HFFc6 (cell line): ENCODE measurements at places on chromosomes 2 and 18. TPM values are rescaled to one million over a fixed set of nuclear protein-coding genes. Genes with fewer than 3 reads are reported as not detected.
A peak's percentile ranks its signal among the peaks of the same experiment; 100 is the strongest.

The RGPD8 gene
- total RNA-seq: 4.2 and 4.8 TPM in 2 replicates

The TUBA3E gene
- not detected in 2 replicates for total RNA-seq

The MBD5 gene
- total RNA-seq: 35.4 to 39.4 TPM (median 38.9 TPM) in 3 replicates

The ABCA12 gene
- total RNA-seq: 0.05 to 0.38 TPM in 2 of 3 replicates, not detected in the other

The GCG gene
- not detected in 2 replicates for total RNA-seq

The KIF5C gene
- total RNA-seq: 0.48 and 0.78 TPM in 2 replicates

The GBX2 gene
- total RNA-seq: not detected in 3 replicates

The CYP27C1 gene
- 0.09 to 0.11 TPM (median 0.09 TPM) in 3 replicates for total RNA-seq

DNA sequence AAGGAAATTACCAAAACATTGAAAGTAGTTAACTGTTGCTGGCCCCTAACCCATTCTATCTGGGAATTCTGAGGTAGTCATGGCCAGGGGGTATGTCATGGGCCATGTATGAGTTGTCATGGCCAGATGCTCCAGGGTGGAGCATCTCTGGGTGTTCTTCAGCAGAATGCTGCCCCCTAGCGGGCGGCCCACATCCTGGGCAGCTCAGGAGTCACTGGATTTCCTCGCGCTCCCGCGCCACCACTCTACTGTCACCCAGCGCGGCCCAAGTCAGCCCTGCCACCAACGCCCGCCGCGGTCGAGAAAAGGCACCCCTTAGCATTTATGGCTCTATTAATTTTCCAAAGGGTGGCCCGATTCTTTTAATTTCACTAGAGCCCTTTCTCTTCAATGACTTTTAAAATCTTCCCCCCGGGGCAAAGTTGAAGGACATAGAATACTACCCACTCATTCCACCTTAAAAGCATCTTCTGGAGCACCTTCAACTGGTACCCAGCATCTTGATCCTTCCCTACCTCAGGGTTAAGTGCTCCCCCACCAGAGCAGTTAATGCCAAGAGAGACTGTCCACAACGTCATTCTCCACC, 41.6 kb downstream of the PKDCC start:
- no peak overlapping the region for H3K4me3 ChIP-seq
- peaks cover 15% of the 10 kb centered on the region for H3K4me1 ChIP-seq
- H3K27ac ChIP-seq: no peak overlapping the region

- H3K27me3 ChIP-seq: no peaks in the 10 kb centered on the region
- no peaks in the 10 kb centered on the region; the same call in 1 of the 2 replicates for H3K36me3 ChIP-seq
- DNase-seq: peak; percentile 71
- H3K27ac ChIP-seq: no peak overlapping the region
- H3K4me1 ChIP-seq: no peaks in the 10 kb centered on the region
- H3K4me3 ChIP-seq: no peak overlapping the region
Observed at GRCh38 chr2:19955544-19956422, 34.1 kb downstream of the WDR35 start.

- peak; percentile 41 for DNase-seq
- H3K4me3 ChIP-seq: peak overlapping the region; percentile 79
- H3K27ac ChIP-seq: peak overlapping the region; percentile 89
- peaks cover 41% of the 10 kb centered on the region for H3K4me1 ChIP-seq
- H3K27me3 ChIP-seq: no peaks in the 10 kb centered on the region
Observed at GRCh38 chr18:58937071-58937886, 72.6 kb downstream of the ZNF532 start.

GRCh38 chr2:66717218-66717905, 282.4 kb downstream of the MEIS1 start:
- no peak overlapping the region for H3K4me3 ChIP-seq
- H3K36me3 ChIP-seq: no peaks in the 10 kb centered on the region

GRCh38 chr2:237980087-237980486, 13.3 kb downstream of the UBE2F start:
- DNase-seq: no peak
- H3K4me3 ChIP-seq: no peak overlapping the region
- H3K4me1 ChIP-seq: peaks cover 21% of the 10 kb centered on the region

DNA sequence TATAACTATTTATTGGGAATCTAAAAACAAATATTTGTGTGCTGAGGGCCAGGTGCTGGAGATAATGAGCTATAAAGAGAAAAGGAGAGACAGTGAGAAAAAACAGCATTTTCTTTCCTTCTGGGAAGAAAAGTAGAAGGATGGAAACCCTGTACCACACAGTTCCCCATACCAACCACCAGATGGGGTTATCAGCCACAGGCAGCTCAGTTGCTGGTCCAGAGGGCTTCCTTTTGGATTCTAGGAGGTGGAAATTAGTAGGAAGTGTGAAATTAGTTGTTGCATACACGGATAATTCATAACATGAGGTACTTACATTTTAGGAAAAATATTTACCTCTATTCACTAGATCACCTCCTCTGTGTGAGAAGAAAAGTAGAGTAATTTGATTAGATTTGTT, 237.0 kb upstream of the FOSL2 start:
- H3K27me3 ChIP-seq: peaks cover 1% of the 10 kb centered on the region; the same call in 1 of the 2 replicates
- H3K36me3 ChIP-seq: peaks cover 37% of the 10 kb centered on the region
- H3K4me1 ChIP-seq: peaks cover 23% of the 10 kb centered on the region

DNA sequence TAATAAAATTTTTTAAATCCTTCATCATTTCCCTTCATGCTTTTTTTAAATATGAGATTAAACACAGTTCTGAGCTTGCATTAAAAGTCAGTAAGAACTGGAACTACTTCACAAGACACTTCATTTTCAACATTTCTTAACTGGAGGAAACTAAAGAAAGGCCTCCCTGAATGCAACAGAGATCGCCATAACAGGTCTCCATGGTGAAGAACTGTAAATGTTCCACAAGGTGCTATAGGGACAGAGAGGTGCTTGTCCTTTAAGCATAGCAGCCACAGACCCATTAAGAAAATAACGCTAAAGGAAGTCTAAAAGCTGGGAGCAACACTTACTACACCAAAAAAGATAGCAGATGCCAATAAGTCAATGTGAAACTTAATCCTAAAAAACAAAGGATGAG, 8.5 kb downstream of the STAM2 start:
- H3K36me3 ChIP-seq: peaks cover 9% of the 10 kb centered on the region
- peaks cover 41% of the 10 kb centered on the region for H3K4me1 ChIP-seq
- H3K27ac ChIP-seq: peak overlapping the region; percentile 67
- H3K4me3 ChIP-seq: peak overlapping the region; percentile 67
- H3K27me3 ChIP-seq: no peaks in the 10 kb centered on the region

DNA sequence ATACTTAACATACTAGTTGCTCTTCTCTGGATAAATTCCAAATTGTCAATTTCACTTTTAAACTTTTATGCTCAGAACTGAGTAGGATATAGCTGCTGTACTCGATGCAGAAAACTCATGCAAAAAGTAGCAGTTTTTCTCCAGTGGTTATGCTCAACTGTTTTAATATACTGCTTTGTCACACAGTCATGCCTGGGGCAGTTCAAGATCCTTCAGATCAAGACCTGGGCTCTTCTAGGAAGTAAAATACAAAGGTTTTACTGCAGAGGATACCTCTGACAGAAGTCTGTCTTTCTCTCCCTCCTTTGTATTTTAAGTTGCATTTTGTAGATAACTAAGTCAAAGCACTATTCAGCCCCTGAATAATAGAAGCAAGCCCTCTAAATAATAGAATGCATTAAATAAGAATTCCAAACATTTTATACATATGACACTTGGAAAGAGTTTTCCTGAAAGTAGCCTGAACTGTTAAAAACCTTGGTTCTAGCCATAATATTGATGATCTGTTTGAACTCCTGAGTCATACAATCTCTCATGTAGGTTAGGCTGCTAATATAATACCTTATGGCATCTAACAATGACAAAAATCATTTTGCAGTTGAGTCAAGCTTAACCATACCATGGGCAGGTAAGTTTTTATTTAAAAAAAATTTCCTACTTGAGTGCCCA, 183.3 kb upstream of the TRIB2 start:
- peaks cover 48% of the 10 kb centered on the region for H3K4me1 ChIP-seq
- H3K27ac ChIP-seq: peak overlapping the region; percentile 90
- DNase-seq: peak; percentile 22
- no peaks in the 10 kb centered on the region for H3K27me3 ChIP-seq

- DNase-seq: no peak
- no peaks in the 10 kb centered on the region for H3K36me3 ChIP-seq
- peaks cover 1% of the 10 kb centered on the region; the same call in 1 of the 2 replicates for H3K27me3 ChIP-seq
- peaks cover 8% of the 10 kb centered on the region; the same call in 1 of the 2 replicates for H3K4me1 ChIP-seq
Observed at GRCh38 chr2:178592655-178593054, 112.4 kb downstream of the PLEKHA3 start.

DNA sequence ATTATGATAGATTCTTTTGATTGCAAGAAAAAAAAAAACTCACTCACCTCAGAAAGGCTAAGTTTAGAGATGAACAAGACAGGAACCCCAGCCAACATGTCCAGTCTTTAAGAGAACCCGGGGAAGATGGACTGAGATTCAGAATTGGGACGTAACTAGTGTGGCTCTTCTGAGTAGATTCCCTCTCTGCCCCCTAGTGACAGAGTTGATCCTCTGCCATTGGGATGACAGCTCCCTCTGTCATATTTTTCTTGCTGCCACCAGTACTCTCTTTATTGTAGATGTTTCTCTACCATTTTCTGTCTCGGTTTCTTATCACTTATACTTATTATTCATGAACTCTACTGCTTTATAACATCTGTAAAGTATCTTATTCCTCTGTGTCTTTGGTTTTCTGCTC, 77.7 kb downstream of the GULP1 start:
- H3K27me3 ChIP-seq: no peaks in the 10 kb centered on the region; the same call in 1 of the 2 replicates
- peak; percentile 57 for DNase-seq
- no peak overlapping the region for H3K27ac ChIP-seq
- H3K36me3 ChIP-seq: no peaks in the 10 kb centered on the region

DNA sequence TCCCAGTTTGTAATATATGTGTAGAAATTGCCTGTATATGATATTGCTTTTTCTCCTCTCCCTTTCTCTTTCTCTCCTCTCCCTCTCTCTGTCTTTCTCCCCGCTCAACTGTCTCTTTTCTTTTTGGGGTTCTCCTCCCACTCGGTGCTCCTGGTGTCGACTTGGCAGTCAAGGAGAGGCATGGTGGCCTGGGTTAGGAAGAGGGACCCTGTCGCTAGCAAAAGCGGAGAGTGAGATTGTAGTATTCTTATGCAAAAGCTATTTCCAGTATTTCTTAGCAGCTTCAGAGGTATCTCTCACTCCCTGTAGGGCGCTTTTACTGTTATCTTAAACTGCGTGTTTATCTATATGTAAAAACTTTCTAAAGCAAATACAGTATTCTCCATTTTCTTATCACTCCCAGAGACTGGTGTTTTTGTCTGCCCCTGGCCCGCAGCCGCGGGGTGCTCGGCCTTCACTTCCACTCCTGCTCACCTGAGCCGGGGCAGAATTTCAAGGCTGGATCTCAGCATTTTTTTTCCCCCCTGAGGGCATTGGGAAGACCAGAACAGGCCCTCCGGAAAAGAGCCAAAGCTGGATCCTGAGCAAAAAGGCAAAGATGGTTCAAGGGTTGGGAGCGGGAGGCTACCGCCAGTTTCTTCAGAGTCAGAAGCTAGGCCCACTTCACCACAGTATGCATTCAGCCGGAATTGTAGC, 4.3 kb downstream of the SIX3 start:
- no peak overlapping the region for H3K4me3 ChIP-seq
- no peak for DNase-seq
- no peak overlapping the region for H3K27ac ChIP-seq
- peaks cover 7% of the 10 kb centered on the region; the same call in 1 of the 2 replicates for H3K4me1 ChIP-seq

- no peak overlapping the region for H3K27ac ChIP-seq
- H3K4me3 ChIP-seq: no peak overlapping the region
- H3K36me3 ChIP-seq: no peaks in the 10 kb centered on the region
- H3K27me3 ChIP-seq: peaks cover 51% of the 10 kb centered on the region
- DNase-seq: no peak
Observed at GRCh38 chr2:230921806-230922595, 3.0 kb downstream of the GPR55 start.

DNA sequence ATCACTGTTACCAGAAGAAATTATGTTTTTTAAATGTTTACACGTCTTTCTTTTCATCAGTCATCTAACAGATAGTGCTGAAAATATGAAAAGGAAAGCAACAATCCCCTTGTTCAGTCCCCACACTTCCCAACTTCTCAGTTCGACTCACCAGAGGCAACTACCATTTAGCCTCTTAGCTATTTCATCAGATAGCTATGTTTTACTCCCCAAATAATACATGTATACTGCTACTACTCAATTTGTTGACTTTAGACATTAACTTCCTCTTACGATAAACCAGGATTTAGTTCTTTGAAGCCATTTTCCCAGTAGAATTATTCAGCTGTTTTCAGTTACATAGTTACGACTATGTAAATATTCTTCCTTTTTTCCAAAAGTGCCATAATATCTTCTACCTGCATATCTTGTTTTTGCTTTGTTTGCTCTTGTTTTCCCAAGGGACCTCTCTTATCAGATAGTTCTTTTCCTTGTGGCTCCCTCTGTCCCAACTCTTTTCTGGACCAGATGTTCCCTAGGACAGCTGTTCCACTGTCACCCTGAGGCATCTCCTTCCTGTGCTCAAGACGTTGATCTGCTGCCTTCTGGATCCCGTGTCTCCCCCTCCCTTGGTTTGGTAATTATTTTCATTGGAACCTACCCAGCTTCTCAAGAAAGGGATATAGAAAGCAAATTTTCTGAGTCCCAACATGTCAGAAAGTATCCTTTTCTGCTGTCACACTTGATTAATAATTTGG, 289.3 kb upstream of the TANK start:
- H3K36me3 ChIP-seq: no peaks in the 10 kb centered on the region
- no peak for DNase-seq
- H3K27ac ChIP-seq: peak overlapping the region; percentile 30; the same call in 1 of the 2 replicates
- H3K27me3 ChIP-seq: no peaks in the 10 kb centered on the region
- peak overlapping the region; percentile 24; the same call in 1 of the 2 replicates for H3K4me3 ChIP-seq

- no peaks in the 10 kb centered on the region for H3K36me3 ChIP-seq
- peaks cover 2% of the 10 kb centered on the region; the same call in 1 of the 2 replicates for H3K4me1 ChIP-seq
- H3K27ac ChIP-seq: no peak overlapping the region
- peaks cover 25% of the 10 kb centered on the region for H3K27me3 ChIP-seq
- no peak overlapping the region for H3K4me3 ChIP-seq
Observed at GRCh38 chr18:49869354-49869753, 56.0 kb upstream of the ACAA2 start.

DNA sequence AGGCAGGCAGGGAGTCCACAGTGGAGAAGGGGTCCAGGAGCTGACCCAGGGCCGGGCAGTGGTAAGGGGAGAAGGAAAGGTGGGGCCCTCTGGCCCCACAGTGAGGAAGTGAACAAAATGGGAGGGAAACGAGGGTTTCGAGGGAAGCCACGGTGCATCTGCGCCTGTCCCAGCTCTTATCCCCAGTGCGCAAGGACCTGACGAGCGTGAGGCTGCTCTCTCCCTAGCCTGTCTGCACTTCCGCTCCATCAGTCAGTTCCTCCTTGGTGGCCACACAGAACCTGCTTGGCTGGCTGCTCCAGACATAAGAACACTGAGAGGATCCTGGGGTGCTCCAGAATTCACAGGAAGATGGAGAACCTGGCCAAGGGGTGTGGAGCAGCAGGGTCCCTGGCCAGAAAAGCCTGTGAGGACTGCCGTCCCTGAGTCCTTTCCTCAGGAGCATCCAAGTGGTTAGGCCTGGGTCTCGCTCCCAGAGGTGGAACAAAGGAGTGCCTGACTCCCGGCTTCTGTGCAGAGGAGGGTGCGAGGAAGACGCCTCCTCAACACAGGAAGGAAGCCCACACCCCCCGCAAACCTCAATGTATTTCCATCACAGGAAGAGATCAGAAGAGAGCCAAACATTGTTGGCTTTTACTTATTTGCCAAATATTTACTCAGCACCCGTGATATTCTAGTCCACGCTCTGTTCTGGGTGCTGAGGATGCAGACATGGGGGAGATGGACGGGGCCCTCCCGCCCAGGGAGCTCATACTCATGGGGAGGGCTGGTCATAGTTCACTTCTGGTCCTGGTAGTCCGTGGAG, 43.7 kb upstream of the SEMA4C start:
- no peak for DNase-seq

GRCh38 chr2:53407363-53408080, 360.1 kb upstream of the CHAC2 start:
- no peak for DNase-seq
- peak overlapping the region; percentile 45; the same call in 1 of the 2 replicates for H3K4me3 ChIP-seq
- H3K36me3 ChIP-seq: peaks cover 16% of the 10 kb centered on the region; the same call in 1 of the 2 replicates
